Erythroblast (primary cell): ENCODE measurements at places on chromosomes 5 and 9.

- DNase-seq: no peak
Measured at GRCh38 chr5:27083449-27084415, 45.3 kb upstream of the CDH9 start.

DNA sequence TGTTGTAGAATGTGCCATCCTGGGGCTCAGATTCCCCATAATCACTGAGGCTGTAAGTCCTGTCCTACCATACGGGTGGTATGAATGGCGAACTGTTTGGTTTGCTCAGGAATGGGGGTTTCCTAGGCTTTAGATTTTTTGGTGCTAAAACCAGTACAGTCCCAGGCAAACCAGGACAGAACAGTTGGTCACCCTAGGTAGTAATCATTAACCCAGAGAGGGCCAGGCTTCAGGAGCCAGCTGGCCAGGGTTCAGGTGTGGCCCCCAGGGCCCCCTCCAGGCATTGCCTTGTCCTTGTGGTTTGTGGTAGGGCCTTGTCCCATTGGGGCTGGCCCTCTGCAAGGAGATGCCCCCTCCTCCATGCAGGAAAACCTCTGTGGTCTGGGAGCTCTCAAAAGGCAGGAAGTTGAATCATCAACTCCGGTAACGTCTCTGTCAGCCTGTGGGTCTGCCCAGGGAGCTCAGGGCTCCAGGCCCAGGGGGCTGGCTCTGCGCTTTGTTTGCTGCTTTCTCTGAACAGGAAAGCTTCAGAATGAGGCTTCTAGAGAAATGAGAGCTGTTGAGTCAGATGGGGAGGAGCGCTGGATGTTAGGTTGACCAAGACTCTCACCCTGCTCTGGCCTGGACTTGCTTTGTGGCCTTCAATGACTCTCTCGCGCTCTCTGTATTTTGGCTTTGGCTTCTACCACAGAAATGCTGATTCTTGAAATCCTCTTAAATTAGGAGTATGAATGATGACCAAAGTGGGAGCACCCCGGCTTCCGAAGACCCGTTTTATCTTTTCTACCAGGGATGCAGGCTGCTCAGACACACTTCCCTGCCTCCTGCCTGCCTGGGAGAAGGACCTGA, 22.2 kb upstream of the JADE2 start:
- DNase-seq: no peak

- DNase-seq: no peak
Measured at GRCh38 chr9:11039006-11039405, 426.2 kb upstream of the PTPRD start.

GRCh38 chr5:137706841-137707240, 29.0 kb downstream of the KLHL3 start:
- no peak for DNase-seq

DNA sequence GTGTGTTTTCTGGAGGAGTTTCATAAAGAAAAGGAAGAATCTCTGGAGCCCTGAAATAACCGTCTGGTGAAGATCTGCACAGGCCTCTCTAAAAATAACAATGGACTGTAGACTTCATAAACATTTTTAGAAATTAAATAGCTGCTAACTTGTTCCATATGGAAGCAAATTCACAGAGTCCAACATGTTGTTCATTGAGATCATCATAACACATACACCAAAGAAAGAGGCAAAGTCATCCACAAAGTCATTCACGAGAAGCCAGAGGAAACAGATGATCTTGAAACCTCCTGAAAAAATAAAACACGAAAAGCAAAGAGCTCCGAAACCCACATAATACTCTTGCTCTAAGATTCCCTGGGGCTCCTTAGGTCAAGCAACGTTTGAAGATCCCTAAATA, 347.8 kb downstream of the EFNA5 start:
- DNase-seq: no peak
